Myocyte (in vitro differentiated cells): ENCODE measurements at places on chromosomes 2 and 18.

- DNase-seq = no peak
Observed at GRCh38 chr2:181738074-181738473, 57.8 kb upstream of the NEUROD1 start.

DNA sequence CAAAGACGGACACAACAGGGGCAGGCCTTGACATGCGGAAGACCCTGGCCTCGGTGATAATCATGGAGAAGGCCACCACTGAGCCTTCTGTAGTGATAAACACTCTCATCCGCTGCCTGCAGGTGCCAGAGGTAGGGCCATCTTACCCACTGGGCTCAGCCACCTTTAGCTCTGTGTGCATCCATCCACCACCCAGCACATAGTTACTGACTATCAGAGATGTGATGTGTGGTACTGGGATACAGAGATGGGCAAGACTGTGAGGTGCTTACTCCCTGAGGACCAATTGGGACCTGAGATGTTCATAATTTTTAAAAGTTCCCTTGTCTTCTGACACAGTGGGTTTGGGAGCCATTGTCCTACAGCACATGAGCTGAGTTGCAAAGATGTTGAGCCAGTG is 1.6 kb downstream of the MROH2A start:
- no peak for DNase-seq

- DNase-seq = peak; percentile 99
Observed at GRCh38 chr2:69253611-69254301, 133.3 kb downstream of the GFPT1 start.

DNA sequence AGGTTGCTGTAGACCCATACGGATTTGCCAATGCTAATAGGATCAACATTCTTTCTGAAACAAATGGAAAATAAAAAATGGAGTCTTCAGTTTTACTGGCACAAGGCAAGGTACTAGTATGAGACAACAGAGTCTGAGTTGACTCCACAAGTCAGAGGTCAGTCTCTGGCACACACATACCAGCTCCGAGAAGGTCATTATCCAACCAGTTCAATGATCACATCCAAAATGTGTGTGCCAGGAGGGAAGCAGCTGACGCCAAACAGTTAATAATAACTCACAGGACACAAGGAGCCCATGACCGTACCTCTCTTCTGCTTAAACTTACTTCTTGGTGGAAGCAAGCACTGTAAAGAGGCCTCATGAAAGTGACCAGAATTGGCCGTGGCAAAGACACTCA is 528.6 kb downstream of the ZNF516 start:
- no peak for DNase-seq

DNA sequence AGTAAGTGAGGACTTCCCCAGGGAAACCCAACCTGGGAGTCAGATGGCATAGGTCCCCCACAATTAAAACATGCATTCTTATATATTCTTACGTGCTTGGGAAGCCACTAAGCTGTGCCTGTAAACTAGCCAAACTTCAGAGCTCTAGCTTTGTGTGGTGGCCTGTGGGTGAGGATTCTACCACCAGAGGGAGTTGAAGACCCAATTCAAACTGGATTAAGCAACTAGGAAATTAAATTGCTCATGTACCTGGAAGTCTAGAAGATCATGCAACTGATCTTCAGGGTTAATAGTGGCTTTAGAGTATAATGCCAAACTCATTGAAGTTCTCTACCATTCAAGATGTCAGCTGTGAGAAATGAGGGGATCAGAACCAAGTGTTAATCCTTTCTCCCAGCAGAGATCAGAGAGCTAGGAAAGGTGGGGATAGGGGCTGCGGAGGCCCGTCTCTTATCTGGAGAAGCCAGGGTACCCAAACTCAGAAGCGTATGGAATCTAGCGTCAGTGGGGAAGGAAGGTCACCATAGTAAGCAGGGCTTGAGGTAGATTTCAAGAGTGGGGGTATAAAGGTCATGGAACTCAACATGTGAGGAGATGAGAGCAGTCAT is 53.2 kb upstream of the CCDC85A start:
- DNase-seq = peak; percentile 51

- DNase-seq = no peak
Observed at GRCh38 chr2:33619028-33619427, 19.9 kb upstream of the FAM98A start.

DNA sequence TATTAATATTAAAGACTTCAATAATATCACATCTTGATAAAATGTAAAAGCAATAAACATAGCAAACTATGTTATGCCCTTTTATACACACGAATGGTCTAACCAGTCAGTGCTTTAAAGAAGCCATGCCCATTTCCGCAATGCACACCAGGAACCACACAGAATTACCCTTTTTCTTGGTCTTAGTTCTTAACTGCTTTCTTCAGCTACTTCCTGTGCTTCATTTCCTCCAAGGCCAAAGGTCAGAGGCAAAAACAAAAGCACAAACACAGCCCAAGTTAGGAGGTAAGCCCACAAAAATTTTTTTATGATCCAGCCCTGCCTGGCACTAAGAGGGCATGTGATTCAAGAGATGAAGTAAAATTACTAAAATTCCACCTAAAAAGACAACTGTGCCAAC is 267.2 kb downstream of the FBXO15 start:
- DNase-seq = no peak

DNA sequence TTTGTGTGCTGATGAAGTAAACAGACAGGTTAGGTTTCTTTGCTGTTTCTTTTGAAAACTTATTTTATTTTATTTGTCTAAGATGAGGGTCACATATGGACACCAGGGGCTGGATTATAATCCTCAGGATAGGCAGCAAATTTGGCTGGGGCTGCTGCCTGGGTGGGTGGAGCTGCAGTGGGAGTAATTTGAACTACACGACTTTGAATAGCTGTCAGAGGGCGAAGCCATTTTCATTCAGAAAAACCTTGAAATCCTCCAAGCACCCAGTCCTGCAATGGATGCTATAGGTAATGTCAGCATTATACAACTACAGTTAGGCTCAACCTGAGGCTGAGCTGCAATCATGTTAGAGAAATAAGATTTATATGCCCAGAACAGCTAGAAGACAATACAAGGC is 16.6 kb downstream of the SETBP1 start:
- no peak for DNase-seq

- DNase-seq = no peak
Observed at GRCh38 chr2:152098496-152099366, at the start of gene CACNB4. Gene CACNB4 (minus strand): TSS chr2:152099044.

DNA sequence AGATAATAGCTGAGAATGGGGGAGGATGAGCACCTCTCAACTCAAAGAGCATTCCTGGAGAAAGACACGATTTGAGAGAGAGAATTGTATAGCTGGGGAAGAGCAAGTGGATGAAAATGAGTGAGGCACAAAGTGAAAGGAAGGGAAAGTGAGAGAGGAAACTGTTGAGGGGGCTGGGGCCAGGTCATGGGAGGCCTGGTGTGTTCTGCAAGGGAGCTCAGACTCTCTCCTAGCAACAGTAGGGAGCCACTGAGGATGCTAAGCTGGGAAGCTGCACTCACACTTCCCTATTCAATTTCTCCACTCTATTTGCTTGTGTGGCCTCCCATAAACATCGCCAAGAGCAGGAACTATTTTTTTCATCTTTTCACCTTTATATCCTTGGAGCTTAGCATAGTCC is 14.8 kb downstream of the EVA1A start:
- DNase-seq = no peak

DNA sequence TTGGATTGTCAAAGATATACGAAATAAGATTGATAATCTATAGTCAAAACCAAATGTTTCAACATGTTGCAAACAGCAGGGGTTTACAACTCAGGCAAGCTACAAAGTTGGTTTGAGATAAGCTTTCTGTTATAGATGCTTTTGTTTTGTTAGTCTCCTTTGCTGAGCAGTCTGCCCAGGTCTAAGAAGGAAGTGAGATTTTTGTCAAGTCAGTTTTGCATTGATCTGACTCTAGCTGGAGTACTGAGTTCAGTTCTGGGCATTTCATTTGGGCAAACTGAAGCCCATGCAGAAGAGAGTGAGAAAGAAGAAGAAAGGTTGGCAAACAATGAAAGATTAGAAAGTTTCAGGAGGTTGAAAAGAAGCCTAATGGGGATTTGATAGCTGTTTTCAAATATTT is 983.0 kb upstream of the SLC39A10 start:
- no peak for DNase-seq

DNA sequence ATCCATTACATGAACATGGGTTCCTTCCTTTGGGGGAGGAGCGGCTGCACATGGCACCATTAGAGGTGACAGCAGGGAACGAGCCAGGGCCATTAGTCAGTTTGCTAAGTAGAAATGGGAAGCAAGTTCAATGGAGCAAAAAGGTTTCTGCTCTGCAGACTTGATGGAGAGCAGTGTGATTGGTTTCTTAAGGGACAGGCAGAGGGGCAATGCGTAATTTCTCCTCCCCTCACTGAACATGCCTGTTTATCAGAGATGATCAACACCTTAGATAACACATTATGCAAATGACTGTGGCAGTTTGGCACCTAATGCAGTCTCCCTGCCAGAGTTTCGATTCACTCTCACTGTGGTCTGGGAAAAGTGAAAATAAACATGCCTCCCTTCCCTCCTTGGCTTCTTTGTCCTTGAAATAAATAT is 414.5 kb downstream of the STK39 start:
- DNase-seq = no peak

- no peak for DNase-seq
Observed at GRCh38 chr18:35688757-35689156, 107.2 kb downstream of the GALNT1 start.

- DNase-seq = peak; percentile 57
Observed at GRCh38 chr2:182581196-182581935, 134.7 kb upstream of the DNAJC10 start.

GRCh38 chr2:71253476-71253875 is 26.6 kb upstream of the PAIP2B start:
- peak; percentile 72 for DNase-seq

DNA sequence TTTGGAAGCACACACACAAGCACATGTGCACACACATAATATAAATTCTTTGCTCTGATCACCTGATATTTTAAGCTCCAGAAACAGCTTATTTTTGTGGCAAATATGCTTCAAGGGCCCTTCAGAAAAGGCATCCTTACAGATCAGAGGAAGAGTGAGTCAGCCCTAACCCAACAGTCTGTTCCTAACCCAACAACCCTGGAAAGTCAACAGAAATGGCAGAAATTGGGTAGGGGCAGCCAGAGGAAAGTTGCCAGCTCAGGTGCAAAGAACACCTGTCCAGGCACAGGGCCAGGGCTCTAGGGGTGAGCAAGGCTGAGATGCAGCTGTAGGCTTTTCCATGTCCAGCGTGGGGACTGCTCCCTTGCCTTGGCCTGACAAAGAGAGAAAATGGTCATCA is 6.4 kb upstream of the NCKAP5 start:
- DNase-seq = no peak

- no peak for DNase-seq
Observed at GRCh38 chr2:34831096-34831495, 1232.0 kb upstream of the FAM98A start.

- peak; percentile 7 for DNase-seq
Observed at GRCh38 chr2:33670392-33670937, 71.4 kb upstream of the FAM98A start.

GRCh38 chr2:9644603-9645002 is 13.8 kb upstream of the YWHAQ start:
- no peak for DNase-seq

DNA sequence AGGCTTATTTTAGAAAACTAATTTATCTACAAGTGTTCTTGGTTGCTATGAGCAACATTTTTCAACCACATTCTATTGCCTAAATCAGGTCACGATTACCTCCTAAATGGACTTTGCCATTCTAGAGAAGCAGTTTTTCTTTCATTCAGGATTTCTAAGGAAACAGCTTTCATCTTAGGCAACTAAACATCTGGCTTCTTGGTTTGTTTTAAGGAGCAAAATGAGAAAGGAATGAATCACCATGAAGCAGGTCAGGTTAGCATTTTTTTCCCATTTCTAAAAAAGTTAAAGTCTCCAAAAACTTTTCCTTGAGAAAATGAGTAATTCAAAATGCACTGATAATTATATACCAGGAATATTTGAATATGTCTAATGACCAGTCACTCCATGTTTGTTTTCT is 114.8 kb downstream of the GAREM1 start:
- peak; percentile 17 for DNase-seq

GRCh38 chr2:205644018-205644417 is 38.3 kb upstream of the NRP2 start:
- DNase-seq = no peak

GRCh38 chr2:67046591-67046990 is 350.5 kb upstream of the ETAA1 start:
- DNase-seq = no peak

DNA sequence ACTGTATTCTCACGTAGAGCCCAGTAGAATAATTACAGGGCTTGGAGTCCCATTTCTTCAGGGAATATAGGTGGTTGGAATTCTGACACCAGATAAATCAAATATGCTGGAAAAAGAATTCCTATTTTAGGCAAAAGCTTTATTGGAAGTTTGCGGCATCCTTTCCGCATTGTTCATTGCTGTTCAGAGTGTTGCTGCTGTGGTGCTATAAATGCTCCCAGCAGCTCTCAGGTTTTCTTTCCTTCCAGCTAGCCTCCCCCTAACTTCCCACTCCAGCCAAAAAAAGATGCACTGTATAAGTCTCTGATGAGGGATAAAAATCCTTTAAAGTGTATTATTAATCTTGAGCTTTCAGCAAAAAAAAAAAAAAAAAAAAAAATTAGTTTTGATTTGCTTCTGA is 25.5 kb upstream of the POLR1B start:
- no peak for DNase-seq

- no peak for DNase-seq
Observed at GRCh38 chr18:9735238-9735637, 27.1 kb downstream of the RAB31 start.

- peak; percentile 70 for DNase-seq
Observed at GRCh38 chr2:178256382-178257042, 62.2 kb downstream of the OSBPL6 start.

GRCh38 chr2:29902356-29902755 is 19.0 kb downstream of the ALK start:
- DNase-seq = no peak

DNA sequence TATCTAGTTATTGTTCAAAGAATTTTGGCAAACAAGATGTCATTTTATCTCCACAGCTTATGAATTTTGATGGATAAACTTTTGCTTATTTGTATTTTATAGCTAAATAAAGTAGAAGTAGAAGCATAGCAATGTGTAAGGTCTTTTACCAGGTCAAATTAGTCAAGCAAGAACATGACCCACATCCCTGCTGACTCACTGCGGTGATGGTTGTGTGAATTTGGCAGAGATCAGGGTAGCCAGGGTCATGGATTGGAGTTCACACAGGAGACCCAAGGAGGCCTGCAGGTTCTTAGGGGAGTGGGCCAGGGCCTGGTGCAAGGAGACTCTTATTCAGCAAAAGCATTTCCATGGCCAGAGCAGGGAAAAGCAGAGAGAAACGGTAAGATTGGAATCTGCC is 18.7 kb downstream of the SP140 start:
- DNase-seq = no peak

- peak; percentile 16 for DNase-seq
Observed at GRCh38 chr2:99509387-99509786, 19.6 kb upstream of the REV1 start.
